ENCODE measurements at places on chromosomes 2 and 18.

GRCh38 chr2:186675380-186675779 is 18.5 kb upstream of the FAM171B start:
- no peak for DNase-seq

GRCh38 chr2:229153267-229153666 is 117.8 kb downstream of the PID1 start:
- DNase-seq = no peak

- DNase-seq = no peak
Measured at GRCh38 chr2:220296174-220296573, 668.7 kb downstream of the SLC4A3 start.

DNA sequence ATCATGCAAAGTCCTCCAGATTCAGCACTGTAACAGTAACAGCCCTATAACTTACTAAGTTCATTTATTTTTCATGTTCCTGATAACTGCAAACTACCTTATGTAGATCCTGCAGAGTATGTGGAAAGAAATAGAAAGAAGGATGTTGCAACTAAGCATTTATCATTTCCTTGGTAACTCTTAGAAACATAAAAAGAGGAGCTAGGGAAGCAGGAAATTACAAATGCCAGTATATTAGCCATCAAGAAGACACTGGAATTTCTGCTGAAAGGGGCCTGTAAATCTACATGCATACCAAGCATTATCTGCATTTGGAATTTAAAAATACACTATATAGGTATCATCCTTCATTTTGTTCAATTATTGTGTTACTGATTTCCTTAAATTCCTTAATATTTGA is 66.8 kb downstream of the PDE11A start:
- DNase-seq = no peak

- no peak for DNase-seq
Measured at GRCh38 chr18:61443081-61443725, 110.0 kb downstream of the CDH20 start.

GRCh38 chr2:100807707-100808106 is 12.2 kb upstream of the NPAS2 start:
- DNase-seq = no peak

GRCh38 chr2:190683802-190684201 is 34.9 kb downstream of the NAB1 start:
- no peak for DNase-seq

GRCh38 chr2:25957743-25958142 is 24.6 kb downstream of the KIF3C start:
- DNase-seq = no peak

DNA sequence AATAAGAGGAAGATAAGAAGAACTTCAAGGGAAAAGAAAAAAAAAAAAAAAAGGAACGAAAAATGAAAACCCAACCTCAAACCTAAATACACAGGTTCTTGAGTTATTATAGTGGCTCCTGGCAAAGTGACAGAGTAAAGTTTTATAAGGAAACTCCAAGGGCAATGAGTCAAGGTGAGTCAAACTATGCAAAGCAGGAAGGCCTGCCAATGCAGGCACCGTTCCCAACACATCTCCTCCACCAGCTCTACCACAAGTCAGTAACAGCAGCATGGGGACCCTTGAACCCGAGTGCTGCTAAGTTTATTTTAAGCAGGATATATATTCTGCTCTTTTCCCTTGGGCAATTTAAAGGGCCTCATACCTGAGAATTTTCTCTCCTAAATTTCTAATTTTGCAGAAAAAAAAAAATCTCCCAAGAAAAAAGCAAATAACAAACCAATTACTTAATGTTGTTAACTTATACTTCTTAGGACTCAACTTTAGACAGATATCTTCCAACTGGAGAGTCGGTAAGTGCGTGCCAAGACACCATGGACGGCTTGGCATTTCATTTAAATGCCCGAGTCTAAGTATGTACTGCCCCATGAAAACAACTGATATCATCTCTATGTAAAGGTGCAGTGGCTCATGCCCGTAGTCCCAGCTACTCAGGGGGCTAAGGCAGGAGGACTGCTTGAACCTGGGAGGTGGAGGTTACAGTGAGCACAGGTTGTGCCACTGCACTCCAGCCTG is 75.7 kb upstream of the TFCP2L1 start:
- no peak for DNase-seq

GRCh38 chr2:73268830-73269685 is 15.2 kb downstream of the FBXO41 start:
- no peak for DNase-seq

- no peak for DNase-seq
Measured at GRCh38 chr2:5985536-5986385, 293.6 kb downstream of the SOX11 start.

DNA sequence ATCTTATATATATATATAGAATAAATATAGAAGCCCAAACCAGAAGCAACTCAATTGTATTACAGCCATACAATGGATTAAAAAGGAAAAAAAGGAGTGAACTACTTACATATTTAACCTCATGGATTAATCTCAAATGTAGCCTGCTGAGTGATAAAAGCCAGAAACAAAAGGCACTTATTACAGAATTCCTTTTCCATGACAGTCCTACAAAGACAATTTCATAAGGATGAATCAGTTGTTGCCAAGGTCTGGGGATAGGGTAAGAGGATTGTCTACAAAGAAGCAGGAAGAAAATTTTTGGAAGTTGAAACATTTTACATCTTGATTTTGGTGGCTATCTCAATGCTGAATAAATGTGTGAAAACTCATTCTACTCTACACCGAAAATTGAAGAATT is 103.9 kb upstream of the DCC start:
- no peak for DNase-seq

GRCh38 chr2:227819398-227819697 is 5.7 kb downstream of the CCL20 start:
- no peak for DNase-seq

GRCh38 chr2:126494593-126494992 is 161.4 kb upstream of the GYPC start:
- no peak for DNase-seq

DNA sequence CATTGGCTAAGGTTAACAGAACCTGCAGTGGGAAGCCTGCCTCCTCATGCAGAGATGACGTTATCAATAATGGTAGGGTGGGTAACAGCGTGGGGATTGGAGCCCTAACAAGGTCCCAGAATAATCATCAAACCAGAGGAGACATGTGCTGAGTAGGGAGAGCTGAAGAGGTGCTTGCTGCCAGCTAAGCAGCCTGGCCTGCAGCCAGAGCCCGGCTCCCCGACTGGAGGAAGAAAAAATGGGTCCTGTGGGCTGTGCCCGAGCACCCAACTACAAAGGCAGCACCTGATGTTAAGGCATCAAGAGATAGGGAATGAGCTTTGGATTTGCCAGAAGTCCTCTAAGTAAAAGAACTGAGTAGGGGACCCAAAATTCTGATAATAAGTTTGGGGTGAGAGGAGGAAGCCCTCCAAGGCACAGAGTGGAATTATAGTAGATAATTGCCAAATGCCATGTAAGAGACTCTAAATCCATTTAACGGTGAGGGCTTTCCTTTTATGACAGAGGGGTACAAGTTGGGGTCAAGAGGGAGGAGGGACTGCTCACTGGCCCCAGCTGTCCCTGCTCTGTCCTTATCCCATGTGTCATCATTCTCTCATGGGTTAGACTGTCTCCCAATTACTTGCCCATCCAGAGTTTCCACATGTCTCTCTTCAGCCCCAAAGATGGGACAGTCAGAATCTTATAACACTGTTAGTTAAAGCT is 156.1 kb downstream of the ANTXR1 start:
- no peak for DNase-seq

GRCh38 chr2:149388120-149388816 is 57.9 kb downstream of the LYPD6 start:
- no peak for DNase-seq

DNA sequence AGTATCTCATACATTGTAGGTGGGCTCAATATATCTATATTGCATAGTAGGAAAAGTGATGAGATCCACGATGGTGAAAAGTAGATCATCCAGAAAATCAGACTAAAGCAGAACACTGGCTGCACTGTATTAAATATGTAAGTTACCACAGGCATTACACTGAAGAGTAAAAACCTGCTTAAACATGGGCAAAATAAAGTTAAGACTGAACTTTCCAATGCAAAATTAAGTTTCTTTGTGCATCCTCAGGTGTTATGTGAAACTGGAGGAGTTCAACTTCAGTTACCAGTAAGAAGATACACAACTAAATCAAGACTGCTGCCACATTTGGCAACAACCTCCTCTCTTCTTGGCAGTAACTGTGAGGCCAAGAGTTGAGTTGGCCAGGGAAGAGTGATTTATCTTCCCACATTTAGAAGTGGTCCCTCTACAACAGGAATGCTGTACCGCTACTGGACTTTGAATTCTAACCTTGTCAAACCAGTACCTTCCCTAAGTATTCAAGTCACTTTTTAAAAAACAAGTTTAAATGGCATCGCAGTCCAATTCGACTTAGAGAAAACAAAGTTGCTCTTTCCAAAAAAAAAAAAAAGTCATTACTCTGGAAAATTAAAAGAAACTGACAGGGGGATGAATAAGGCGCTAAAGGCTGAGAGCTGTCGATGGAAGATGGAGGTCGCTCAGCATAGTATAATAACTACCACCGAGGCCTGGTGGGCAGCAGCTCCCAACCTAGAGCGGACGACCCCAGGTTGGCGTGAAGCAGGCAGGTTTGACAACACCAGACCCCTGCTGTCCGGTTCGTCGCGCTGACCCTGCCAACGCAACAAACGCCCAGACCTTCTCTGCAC is 1.1 kb downstream of the MAP4K3 start:
- no peak for DNase-seq

DNA sequence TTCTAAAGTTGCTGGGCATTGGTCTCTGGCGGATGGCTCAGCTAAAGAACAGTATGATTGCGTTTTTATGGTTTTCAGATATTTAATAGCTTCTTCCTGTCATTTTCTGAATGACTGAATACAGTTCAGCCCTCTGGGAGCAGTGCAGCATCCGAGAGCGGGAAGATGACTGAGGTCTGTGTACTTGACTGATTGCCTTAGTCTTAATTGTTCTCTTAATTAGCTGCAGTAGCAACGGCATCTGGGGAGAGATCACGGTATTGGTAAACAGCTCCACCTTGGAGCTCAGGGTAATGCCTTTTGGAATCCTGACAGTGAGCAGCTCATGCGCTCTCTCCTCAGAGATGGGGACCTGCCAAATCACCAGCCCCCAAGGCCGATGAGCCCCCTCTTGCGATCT is 481.4 kb upstream of the SPRED2 start:
- no peak for DNase-seq

GRCh38 chr2:148888003-148888501 is 13.0 kb downstream of the KIF5C start:
- DNase-seq = no peak

DNA sequence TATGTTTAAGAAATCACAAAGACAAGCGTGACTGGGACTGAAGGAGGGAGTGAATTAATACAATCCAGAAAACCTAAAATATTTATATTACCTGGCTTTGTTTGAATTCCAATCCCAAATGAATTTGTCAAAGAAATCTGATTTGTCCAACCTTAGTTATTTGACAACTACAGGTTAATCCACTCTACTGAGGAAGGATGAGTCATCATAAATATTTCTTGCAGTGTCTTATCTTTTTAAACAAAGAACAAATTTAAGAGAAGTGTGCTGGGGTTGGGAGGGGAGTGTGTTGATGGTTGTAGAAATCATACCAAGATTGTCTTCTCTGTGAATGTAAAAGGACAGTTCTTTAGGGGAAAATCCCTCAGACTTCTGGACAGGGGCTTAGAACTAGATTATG is 1106.3 kb upstream of the SLC39A10 start:
- DNase-seq = no peak

All from inflammatory macrophage treated with lipopolysaccharide for 4 hours (primary cell).